HTR-8/SVneo (cell line): ENCODE measurements at places on chromosomes 6 and 20.

GRCh38 chr6:161543684-161544309 lies 269.9 kb upstream of the AGPAT4 start:
- no peak for DNase-seq

DNA sequence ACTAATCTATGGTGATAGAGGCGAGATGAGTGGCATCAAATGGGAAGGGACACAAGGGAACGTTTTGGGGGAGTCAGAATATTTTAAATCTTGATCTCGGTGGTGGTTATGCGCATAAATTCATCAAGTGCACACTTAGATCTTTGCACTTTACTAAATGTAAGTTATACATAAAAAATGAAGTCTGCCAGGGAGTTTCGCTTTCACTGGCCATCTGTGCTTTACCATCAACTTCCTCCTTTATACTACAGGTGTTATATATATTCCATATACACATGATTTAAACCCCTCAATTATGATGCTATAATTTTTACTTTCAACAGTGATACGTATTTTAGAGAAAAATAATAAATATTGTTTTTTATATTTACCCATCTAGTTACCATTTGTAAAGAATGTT lies 97.6 kb upstream of the AKIRIN2 start:
- DNase-seq = no peak

DNA sequence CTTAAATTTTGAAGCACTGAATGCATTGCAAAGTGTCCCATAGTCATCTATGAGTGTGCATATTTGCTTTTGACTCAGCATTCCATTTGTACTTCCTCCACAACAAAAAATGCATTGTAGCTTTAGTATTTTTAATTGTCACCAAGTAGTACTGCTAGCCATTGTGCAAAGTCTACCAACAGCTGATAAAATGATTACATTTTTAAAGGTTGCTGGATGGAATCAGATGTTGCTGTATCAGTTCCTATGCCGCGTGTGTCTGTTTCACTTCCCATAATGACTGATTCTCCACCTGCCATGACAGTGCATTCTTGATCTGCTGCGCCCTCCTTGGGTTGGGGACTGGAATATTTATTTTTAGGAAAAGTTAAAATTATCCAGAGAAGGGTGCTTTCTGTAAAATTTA lies 41.2 kb downstream of the SLX4IP start:
- DNase-seq = no peak

- DNase-seq = no peak
These were observed 42.1 kb downstream of the FAXC start for GRCh38 chr6:99307295-99307907.

- DNase-seq = no peak
These were observed 82.2 kb downstream of the GRM4 start for GRCh38 chr6:34063651-34064050.
